Progenitor cell of endocrine pancreas (in vitro differentiated cells): ENCODE measurements at places on chromosomes 7 and 10.

DNA sequence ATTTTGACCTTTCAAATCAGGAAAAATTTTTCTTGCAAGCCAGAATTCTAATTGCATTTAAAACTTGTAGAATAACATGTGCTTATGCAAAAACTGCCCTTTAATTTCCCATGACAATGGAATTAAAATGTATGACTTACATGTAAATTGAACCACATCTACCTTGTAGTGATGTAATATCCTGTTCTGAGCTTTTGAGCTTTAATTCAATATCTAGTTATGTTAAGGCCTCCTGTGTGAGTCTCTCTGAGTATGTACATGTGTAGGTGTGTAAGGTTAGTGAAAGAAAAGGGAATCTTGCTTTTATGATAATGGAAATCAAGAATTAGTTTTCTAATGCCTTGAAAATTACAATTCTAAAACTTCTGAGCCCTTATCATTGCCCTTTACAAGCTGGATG, 344.8 kb upstream of the AKR1E2 start:
- no peak for DNase-seq

DNA sequence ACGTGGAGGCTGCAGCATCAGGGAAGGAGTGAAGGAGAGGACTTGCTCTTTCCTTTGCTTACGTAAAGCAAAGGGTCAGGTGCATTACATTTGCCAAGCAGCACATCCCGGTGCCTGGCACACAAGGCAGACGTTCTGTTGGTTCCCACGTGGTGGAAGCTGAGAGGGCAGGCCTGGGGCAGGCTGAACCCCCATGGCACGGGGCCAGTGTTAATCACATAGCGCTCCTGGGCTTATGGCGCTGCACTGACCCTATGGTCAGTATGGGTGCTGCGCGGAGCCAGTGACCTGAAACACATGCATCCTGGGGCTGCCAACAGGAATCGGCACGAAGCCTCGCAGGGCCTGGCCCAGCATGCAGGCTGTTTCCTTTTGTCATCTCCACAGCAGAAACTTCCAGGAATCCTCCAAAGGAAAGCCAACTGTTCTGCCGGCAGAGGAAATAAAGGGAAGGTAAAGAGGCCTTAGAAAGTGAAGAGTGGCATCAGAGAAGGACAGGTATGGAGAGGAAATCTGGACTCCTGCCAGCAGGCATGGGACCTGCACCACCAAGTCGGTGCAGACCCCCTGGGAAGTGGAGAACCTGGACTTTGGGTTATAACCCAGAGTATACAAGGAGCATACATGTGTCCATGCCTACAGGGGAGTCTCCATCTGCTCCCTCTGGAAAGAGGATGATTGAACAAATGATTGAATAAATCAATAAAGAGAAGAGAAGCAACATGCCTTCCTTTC, 560.2 kb downstream of the TCERG1L start:
- no peak for DNase-seq

DNA sequence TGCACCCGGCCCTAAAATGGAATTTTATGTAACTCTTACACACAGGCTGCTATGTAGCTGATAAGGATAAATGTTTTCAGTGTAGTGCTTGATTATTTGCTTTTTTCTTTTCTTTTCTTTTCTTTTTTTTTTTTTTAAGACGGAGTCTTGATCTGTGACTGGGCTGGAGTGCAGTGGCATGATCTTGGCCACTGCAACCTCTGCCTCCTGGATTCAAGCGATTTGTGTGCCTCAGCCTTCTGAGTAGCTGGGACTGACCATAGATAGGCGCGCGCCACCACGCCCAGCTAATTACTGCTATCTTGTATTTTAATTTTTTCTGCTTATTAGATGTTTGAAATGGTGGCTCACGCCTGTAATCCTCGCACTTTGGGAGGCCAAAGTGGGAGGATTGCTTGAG, 3.4 kb downstream of the RABGEF1 start:
- no peak for DNase-seq

GRCh38 chr10:52571018-52571417, 201.6 kb downstream of the MBL2 start:
- no peak for DNase-seq

DNA sequence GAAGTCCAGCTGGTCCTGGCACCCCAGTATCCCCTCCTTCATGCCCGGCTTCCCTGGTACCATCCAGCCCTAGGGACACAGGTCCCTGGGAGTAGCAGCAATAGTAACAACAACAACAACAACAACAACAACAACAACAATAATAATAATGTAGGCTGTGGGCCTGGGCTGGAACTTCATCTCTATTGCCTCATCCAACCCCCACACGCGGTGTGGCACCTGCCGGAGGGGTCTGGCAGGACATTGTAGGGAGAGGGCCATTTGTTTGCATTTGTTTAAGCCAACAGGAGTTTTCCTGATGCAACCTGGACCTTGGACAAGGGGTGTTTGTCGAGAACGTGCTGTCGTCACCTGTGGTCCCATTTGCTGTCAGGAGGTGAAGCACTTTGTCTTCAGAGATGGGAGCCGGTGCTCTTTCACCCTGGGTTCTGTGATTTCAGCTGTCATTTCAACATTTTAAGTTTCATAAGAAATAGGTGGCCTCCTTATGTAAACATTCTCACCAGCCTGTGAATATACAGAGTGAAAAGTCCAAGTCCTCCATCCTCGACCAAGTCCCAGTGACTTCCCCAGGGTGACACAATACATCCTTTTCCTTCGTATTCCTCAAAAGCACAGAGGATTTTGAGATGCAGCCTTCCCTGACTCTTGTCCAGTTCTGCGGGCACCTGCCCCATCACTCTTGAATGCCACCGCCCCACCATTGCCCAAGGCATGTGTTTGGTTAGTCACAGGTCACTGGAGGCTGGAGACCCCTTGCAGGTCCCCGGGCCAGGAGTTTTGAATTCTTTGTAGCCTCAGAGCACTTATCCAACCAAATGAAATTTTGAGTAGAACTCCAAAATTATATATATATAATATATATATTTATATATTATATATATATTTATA, 9.2 kb downstream of the LHPP start:
- no peak for DNase-seq

DNA sequence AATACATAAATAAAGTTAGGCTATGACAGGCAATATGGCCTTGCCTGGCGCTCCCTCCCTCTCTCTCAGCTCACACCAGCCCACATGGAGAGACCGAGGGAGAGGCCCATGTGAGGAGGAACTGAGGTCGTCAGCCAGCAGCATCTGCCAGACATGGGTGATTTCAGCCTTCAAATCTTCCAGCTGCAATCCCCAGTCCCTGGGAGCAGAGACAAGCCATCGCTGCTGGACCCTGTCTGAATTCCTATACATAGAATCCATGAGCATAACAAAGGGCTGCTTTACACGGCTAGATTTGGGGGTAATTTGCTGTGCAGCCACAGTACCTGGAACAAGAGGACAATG, 35.6 kb downstream of the ANKRD16 start:
- no peak for DNase-seq

DNA sequence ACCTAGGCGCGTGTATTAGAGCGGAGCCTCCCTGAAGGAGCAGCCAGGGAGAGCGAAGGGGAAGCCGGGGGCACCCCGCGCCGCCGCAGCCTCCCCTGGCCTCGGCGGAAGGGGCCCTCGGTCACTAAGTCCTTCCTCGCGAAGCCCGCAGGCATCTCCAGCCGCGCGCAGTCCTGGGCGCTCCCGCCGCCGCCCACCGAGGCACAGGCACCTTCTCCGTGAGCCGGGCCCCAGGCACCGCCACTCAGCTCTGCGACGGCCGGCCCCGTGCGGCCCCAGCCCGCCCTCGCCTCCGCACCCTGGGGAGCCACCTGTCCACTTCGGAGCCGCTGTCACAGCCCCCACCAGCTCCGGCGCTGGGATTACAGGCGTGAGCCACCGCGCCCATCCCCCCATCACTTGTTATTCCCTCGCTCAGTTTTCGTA, 80.8 kb downstream of the ZNF467 start:
- no peak for DNase-seq

- no peak for DNase-seq
These were observed 219.7 kb downstream of the MTERF1 start for GRCh38 chr7:91660734-91661356.

- no peak for DNase-seq
These were observed 61.3 kb upstream of the PTN start for GRCh38 chr7:137404660-137405317.

- DNase-seq = no peak
These were observed 6.0 kb downstream of the ARMC10 start for GRCh38 chr7:103080923-103081322.
